Mesendoderm (in vitro differentiated cells): ENCODE measurements at places on chromosomes 7 and 10.

DNA sequence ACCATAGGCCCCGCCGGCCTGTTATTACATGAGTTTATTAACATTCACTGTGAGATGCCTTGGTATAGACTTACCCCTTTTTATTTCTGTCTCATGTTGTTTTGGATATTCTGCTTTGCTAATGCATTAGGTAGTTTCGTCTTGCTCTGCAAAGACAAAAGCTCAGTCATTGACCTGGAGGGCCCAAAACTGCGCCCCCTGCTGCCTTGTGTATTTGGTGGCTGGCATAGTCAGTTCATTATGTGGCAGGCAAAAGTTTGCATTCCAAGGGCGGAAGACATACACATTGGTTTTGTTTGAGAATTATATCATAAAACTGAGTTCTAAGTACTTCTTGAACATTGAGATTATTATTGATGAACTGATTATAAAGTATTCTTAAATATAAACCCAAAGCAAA is 372.5 kb downstream of the SDK1 start:
- no peak overlapping the region for H3K27ac ChIP-seq
- no peak overlapping the region for H3K4me3 ChIP-seq
- H3K4me1 ChIP-seq = no peaks in the 10 kb centered on the region
- DNase-seq = peak; percentile 76
- H3K36me3 ChIP-seq = no peaks in the 10 kb centered on the region
- no peaks in the 10 kb centered on the region for H3K27me3 ChIP-seq

DNA sequence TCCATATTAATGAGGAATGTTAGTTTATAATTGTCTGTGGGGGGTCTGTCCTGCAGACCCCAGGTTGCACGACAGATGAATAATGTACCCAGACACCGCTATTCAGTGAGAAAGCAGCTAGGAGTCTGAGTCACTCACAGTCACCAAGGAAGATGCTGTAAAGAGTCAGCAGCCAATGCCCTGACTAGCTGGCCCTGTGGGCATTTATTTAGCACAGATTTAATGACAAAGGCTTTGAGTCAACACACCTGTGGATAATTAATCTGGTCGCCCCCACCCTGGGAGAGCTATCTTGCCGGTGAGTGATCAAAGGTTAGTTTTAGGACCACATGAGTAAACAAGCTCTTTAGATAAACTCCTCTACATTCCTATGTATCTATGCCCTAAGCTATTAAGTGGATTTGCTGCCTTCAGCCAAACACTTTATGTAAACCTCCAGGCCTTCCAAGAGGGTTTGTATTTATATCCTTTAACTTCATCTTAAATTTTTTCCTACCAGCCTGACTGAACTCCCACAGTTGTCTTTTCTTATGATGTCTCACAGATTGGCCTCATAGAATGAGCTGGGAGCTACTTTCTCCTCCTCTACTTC is 180.0 kb upstream of the ADCY1 start:
- H3K36me3 ChIP-seq = no peaks in the 10 kb centered on the region
- DNase-seq = no peak
- no peak overlapping the region for H3K4me3 ChIP-seq
- no peaks in the 10 kb centered on the region for H3K4me1 ChIP-seq
- no peaks in the 10 kb centered on the region for H3K27me3 ChIP-seq
- no peak overlapping the region for H3K27ac ChIP-seq

DNA sequence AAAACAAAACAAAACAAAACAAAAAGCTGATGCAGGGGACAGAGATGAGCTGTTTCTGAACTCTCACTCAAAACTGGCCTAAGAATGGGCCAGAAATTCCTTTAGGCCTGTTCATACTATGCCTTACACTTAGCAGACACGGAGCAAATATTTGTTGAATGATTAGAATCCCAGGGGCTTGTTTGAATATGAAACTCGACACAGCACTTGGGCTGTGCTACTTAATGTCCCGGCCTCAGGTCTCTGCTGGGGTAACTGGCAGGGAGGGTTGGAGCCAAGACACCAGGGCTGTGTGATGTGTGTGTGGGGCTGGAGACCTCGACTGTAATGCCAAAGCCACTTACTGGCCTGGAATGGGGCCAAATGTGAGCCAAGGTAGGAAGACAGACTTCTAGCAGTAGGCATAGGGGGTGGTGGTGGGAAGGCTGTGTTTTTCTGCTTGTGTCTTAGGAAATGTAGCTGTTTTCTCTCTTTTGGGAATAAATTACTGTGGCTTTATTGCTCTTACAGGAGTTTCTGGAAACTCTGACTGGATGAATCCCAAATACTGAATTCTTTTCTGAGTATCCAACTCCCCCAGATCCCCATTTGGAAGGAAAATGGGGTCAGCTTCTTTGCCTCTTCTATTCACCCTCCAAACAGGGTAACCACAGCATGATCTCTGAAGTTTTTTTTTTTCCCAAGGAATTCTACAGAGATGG is 66.7 kb downstream of the EMX2 start:
- H3K27me3 ChIP-seq = no peaks in the 10 kb centered on the region
- H3K4me1 ChIP-seq = no peaks in the 10 kb centered on the region
- DNase-seq = no peak

- H3K27ac ChIP-seq = no peak overlapping the region
- DNase-seq = no peak
- no peaks in the 10 kb centered on the region for H3K36me3 ChIP-seq
- no peaks in the 10 kb centered on the region for H3K27me3 ChIP-seq
- H3K4me3 ChIP-seq = no peak overlapping the region
- H3K4me1 ChIP-seq = no peaks in the 10 kb centered on the region
Measured at GRCh38 chr7:77383333-77383740, 32.8 kb downstream of the GSAP start.

DNA sequence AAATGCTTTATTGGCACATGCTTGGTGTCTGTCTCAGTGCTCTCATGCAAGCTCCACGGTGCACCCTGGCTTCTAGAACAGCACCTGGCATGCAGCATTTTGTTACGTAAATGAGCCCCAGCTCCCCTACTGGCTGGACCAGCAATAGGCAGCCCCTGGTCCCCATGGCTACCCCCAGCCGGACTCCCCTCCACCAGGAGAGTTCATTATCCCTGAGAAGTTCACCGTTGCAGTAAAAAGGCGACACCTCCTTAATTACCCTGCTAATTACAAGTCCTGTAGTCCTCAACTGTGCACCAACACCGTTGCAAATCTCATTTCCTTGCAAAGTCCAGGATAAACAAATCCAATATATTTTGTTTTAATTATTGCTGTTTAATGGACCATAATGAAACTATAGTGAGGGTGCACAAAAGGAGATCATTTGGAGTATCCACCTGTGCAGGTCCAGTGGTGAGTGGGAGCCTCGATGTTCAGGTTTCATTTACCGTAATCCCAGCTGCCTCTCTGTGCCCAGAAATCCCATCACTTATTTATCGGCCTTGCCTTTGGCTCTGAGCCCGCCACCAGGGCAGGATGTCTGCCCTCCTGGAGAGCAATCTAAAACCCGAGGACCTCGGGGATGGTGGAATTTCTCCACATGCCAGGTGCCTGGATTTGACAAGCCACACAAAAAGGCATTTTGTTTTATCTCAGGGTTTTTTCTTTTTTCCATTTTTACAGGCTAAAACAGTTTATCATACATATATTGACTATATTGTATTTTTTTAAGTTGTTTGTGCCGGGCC is 12.8 kb upstream of the DRGX start:
- no peaks in the 10 kb centered on the region for H3K27me3 ChIP-seq
- DNase-seq = peak; percentile 68
- no peak overlapping the region for H3K4me3 ChIP-seq
- no peak overlapping the region for H3K27ac ChIP-seq
- H3K36me3 ChIP-seq = no peaks in the 10 kb centered on the region

DNA sequence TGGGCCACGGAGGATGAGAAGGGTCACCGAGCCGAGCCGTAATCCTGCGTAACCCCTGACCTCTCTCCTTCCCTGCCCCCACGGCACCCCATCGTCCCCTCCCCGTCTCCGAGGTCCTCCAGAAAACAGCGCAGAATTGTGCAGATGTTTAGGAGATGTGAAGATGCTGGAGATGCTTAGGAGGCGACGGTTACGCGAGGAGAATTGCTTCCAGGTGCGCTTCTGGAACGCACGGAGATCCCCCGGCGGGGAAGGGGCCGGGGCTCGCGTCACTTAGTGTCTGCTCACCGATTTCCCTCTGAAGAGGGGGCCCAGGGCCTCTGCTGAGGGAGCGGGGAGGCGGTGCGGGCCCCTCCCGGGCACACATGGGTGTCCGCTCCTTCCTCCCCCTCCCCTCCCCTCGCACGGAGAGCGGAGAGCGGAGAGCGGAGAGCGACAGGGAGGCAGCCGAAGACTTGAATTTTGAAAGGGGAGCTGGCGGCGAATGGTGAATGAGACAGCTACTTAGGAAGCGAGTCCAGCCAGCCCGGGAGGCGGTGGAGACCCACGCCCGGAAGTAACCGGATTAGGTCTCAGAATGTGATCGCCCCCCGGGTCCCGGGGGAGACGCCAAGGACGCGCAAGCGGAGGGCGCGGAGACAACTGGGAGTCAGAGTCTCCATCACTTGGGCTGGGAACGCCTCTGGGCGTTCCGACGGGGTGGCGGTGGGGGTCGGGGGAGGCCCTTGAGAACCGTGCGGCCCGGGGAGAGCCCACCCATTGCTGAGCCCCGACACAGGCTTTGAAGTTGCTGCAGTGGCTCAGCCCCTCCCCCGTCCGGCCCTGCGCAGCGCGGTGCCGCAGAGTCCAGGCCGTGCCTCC is 8.7 kb upstream of the EN2 start:
- no peak overlapping the region for H3K4me3 ChIP-seq
- H3K4me1 ChIP-seq = no peaks in the 10 kb centered on the region
- H3K27ac ChIP-seq = no peak overlapping the region

- no peaks in the 10 kb centered on the region for H3K36me3 ChIP-seq
- no peak for DNase-seq
- no peaks in the 10 kb centered on the region for H3K4me1 ChIP-seq
- no peak overlapping the region for H3K27ac ChIP-seq
Measured at GRCh38 chr7:47458057-47458456, 123.9 kb downstream of the TNS3 start.

GRCh38 chr7:122212754-122213153 is 68.7 kb upstream of the AASS start:
- H3K4me1 ChIP-seq = no peaks in the 10 kb centered on the region
- H3K27ac ChIP-seq = no peak overlapping the region
- no peak overlapping the region for H3K4me3 ChIP-seq

DNA sequence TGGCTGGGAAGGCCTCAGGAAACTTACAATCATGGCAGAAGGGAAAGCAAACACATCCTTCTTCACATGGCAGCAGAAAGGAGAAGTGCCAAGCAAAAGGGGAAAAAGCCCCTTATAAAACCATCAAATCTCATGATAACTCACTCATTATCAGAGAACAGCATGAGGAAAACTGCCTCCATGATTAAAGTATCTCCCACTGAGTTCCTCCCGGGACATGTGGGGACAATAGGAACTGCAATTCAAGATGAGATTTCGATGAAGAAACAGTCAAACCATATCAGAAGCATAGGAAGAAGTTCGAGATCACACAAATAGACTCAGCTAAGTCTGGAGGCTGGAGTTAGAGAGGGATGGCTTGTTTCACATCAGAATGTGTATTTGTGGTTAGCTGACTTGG is 869.4 kb upstream of the PHF14 start:
- H3K4me1 ChIP-seq = no peaks in the 10 kb centered on the region
- peak; percentile 33 for DNase-seq
- H3K27ac ChIP-seq = no peak overlapping the region
- no peaks in the 10 kb centered on the region for H3K27me3 ChIP-seq
- no peak overlapping the region for H3K4me3 ChIP-seq

DNA sequence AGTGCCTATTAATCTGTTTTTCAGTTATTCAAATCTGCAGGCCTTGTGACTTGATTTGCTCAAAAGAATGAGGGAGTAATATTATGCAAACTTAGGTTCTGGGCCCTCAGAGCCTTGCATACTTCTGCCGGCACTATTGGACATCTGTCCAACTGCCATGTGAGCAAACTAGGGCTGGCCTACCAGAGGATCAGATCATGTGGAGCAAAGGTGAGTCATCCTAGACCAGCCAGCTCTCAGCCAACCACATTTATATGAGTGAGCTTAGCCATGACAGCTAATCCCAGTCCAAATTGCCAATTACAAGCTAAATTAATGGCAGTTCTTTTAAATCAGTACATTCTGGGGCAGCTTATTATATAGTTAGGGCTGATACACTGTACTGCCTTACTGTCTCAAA is 69.6 kb downstream of the SDHAF3 start:
- H3K4me3 ChIP-seq = no peak overlapping the region
- no peaks in the 10 kb centered on the region for H3K36me3 ChIP-seq
- no peak overlapping the region for H3K27ac ChIP-seq
- DNase-seq = no peak
- H3K27me3 ChIP-seq = no peaks in the 10 kb centered on the region

DNA sequence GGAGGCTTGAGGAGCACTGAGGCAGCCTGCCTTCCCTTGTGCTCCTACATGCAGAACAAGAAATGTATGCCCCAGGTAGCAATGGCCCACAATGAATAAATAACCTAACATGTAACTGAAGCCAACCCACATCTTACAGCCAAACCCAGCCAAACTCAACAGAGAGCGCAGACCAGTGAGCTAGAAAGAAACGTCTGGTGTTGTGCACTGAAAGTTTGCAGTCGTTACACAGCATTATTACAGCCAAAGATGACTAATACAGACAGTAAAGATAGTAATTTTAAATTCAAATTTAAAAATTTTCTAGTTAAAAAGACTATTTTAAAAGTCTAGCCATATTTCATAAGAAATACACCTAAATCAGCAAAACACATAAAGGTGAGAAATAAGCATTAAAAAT is 11.2 kb downstream of the USP6NL start:
- H3K4me3 ChIP-seq = no peak overlapping the region
- H3K4me1 ChIP-seq = peaks cover 10% of the 10 kb centered on the region
- no peak for DNase-seq
- no peak overlapping the region for H3K27ac ChIP-seq
- H3K36me3 ChIP-seq = no peaks in the 10 kb centered on the region

GRCh38 chr7:27921081-27921836 is 181.3 kb downstream of the TAX1BP1 start:
- DNase-seq = peak; percentile 86
- H3K36me3 ChIP-seq = no peaks in the 10 kb centered on the region
- H3K27ac ChIP-seq = no peak overlapping the region
- H3K4me3 ChIP-seq = no peak overlapping the region
- no peaks in the 10 kb centered on the region for H3K27me3 ChIP-seq

- H3K27me3 ChIP-seq = no peaks in the 10 kb centered on the region
- H3K4me1 ChIP-seq = peaks cover 9% of the 10 kb centered on the region
- peak overlapping the region; percentile 13 for H3K27ac ChIP-seq
- H3K4me3 ChIP-seq = no peak overlapping the region
- H3K36me3 ChIP-seq = no peaks in the 10 kb centered on the region
Measured at GRCh38 chr7:41955893-41956675, 253.2 kb upstream of the INHBA start.

GRCh38 chr7:36217211-36217960 is 64.3 kb downstream of the EEPD1 start:
- no peak overlapping the region for H3K4me3 ChIP-seq
- H3K27ac ChIP-seq = no peak overlapping the region
- H3K27me3 ChIP-seq = no peaks in the 10 kb centered on the region
- no peak for DNase-seq

DNA sequence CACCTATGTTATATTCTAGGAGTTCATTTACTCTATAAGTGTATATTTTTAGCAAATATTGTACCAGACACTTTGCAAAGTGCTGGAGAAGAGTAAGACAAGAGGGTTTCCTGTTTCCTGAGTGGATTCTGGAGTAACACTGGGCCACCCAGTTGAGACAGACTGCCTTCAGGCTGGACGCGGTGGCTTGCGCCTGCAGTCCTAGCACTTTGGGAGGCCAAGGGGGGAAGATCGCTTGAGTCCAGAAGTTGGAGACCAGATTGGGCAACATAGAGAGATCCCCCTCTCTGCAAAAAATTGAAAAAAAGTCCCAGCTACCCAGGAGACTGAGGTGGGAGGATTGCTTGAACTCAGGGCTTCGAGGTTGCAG is 772 bp upstream of the ZSCAN25 start:
- no peak overlapping the region for H3K4me3 ChIP-seq
- H3K27me3 ChIP-seq = no peaks in the 10 kb centered on the region
- H3K4me1 ChIP-seq = no peaks in the 10 kb centered on the region
- no peak for DNase-seq
- H3K27ac ChIP-seq = no peak overlapping the region
